ENCODE measurements at places on chromosomes 2 and 18.

DNA sequence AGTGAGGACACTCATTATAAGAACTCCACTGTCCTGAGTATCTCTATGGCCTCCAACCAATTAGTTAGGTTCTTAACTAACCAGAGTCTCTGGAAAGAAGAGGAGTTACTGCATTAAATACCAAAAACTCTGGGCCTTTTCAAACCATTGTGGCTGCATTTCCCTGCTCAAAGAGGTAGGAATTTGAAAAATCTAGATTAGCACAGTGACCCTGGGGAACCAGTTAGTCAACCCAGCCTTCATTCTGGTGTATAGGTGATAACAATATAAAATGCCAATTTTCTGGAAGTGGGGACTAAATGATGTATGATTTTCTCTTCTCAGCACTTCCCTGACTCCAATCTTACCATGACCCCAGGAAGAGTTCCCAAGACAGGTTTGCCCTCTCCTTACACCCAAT, 287.8 kb upstream of the SETBP1 start:
- DNase-seq, result no peak

DNA sequence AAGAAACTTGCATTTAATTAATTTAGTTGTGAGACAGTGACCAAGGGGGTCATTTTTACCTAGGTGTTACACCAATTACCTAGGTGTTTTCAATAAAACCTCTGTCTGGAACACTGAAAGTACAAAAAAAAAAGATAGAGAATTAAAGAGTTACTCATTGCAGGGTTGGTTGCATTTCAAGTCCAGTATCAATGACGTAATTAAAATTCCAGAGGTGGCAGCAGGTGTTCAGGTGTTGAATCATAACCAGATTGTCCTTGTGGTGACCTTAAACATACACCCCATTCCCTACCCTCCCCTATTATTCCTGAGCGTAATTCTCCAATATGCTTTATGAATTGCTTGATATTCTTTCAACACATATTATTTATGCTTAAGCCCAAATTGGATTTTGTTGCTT, 352.0 kb upstream of the SLC8A1 start:
- no peak for DNase-seq

DNA sequence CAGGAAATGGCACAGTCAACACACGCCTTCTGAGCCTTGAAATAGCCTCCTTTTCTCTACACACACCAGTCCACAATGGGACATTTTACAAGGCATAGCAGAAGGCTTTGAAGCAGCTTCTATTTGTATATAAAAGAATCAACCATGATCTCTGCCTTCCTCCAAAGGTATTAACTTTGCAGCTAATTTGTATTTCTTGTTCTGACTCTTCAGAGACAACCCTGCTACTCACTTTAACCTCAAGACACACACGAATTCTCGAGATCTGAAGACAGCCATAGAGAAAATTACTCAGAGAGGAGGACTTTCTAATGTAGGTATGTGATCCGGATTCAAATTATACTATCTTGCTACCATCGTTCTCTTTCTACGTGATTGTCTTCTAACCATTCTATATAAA, 104.6 kb downstream of the VIT start:
- no peak for DNase-seq

DNA sequence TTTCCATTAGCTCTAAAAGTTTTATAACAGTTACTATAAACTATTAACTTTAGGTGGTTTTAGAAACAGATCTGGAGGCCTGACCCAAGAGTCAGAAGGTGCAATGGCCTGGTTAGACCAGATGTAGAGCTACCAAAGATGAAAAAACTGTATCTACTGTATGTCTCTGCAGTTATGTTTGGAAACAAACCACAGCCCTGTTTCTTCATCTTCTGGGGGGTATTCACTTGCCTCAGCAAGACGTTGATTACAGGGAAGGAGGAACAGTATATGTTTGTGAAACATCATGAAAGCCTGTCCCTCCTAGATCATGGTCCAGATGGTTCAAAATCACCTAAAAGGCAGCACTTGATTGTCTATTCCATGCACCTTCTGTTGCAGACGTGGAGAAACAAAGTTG, 220.2 kb downstream of the SUCLG1 start:
- DNase-seq, result no peak

DNA sequence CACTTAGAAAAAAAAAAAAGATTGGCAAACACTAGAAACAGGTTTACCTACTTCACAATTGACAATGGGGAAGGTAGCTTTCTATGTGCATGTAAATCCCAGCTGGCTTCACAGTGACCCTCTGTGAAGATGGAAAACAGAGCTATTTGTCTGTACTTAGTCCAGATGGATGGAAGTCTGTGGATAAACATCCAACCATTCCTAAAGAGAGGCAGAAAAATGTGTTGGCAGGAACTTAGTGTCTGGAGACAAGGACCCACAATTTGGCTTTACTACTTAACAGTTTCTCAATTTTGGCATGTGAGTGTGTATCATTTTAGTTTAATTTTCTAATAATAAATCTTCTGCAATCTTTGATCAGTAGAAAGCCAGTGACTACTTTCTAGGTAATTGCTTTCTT, 154.4 kb downstream of the RAD51AP2 start:
- DNase-seq, result no peak

DNA sequence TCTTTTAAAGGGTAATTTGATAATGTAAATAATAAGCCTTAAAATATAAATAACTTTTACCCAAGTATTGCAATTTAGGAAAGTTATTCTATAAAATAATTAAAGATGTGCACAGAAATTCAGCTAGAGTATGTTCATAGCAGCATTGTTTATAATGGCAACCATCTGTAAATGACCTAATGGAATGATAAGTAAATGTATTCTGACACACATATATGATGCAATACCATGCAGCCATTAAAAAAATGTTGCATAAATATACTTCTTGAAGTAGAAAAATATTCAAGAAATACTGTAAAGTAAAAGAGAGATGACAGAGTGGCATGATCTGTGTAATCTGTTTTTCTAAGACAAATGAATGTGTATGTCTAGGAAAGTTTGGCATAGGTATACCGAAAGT, 545.7 kb downstream of the ZEB2 start:
- no peak for DNase-seq

DNA sequence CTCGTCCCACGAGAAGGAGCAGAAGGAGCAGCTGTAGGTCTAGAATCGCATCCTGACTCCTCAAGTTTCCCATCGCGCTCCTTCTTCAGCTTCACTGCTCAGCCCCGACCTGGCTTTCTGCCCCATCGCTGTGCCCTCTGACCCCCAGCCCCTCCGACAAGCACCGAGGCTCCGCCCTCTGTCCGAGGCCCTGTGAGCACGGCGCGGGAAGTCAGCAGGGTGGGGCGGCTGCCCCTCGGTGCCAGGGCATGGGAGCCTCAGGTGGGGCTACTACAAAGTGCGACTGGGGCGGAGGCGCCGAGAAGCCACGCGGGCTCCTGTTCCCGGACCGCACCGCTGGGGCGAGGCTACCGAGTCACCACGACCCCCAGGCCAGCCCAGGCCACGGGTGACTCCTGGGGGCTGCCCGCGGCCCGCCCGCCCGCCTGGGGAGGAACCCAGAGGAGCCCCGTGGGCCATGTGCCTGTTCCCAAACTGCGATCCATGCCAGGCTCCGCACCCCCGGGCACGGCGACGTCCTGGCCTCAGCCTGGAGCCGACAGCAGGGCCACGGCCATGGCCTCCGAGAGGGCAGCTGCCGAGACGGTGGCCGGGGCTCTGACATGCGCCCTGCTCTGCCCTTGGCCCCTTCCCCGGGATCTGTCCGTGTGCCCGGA, 36.6 kb upstream of the ID2 start:
- no peak for DNase-seq

- no peak for DNase-seq
Observed at GRCh38 chr2:174177316-174177890, 70.9 kb downstream of the OLA1 start.

DNA sequence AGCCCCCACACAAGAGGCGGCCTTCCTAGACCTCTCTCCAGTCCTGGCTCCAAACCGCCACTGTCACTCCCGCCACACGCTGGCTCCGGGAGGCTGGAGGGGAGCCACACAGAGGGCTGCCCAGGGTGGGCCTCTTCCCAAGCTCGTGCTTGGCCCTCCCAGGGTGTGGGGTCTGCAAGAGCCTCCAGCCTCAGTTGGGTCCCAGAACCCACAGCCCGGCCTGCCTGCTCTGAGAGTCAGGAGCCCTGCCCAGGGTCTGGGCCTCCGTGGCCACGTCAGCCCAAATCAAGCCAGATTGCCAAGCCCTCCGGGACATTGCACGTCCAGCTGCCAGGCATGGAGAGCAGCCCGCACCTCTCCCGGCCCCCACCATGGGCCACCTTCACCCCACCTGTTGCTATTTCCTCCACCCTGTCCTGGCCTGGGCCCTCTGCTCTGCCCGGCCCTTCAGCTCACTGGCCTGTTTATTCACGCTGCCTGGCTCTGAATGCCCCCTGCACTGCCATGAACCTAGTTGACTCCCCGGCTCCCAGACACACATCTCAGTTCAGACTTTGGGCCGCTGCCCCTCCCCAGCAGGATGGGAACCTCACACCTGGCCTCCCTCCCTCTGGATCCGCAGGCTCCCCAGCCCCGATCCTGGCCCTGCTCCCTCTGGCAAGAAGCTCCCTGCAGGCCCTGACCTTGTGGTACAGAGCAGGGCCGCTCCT, 61.0 kb downstream of the BIN1 start:
- DNase-seq, result no peak

DNA sequence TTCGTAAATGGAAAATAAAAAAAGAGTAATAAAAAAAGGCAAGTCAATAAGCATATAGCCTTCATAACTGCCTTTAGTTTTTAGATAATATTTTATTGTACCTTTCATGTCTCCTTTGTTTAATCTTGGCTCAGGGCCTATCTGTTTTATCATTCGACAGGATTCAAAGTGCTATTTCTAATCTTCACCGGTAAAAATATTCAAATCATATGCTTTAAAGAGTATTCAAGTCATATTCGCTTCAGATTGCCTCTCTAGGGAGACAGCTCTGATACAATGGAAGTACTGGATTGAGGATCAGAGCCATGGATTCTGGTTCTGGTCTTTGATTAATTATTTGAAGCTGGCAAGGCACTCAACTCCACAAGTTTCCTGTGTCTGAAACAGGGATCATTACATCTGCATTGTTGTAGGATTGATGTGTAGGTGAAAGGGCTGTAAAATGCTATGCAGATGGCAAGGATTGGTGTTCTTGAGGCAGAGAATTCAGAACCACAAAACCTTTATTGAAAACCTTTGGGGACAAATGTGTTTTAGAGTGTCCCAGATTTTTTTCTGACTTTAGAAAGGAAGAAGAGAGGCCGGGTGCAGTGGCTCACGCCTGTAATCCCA, 84.3 kb upstream of the RAPH1 start:
- no peak for DNase-seq

- DNase-seq, result no peak
Observed at GRCh38 chr2:108267101-108267500, 21.6 kb upstream of the SULT1C2 start.

DNA sequence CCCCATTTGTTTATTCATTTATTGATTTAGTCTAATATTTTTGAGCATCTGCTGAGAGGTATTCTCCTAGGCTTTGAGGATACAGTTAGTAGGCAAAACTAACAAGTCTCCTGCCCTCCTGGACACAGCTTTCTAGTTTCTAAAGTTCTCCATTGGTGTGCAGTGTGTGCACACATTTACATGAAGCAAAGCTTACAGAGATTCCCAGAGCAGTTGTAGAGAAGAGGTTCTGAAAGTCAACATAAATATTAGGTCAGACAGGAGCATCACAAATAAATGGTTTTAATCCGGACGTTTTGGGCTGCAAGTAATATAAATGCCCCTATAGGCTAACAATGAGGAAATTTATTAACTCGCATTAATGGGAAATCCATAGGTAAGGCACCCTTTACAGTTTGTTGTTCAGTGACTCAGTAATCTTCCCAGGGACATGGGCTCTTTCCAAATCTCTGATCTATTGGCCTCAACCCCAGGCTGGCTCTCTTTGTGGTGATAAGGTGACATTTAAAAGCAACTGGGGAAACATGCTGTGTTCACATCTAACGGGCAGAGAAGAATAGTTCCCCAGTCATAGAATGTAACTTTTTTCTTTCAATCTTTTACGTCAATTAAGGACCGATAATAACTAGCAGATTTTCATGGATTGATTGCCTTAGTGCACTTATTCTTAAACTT, 407.2 kb downstream of the PTPRM start:
- DNase-seq, result no peak

- no peak for DNase-seq
Observed at GRCh38 chr18:41372046-41372665, 582.9 kb upstream of the PIK3C3 start.

DNA sequence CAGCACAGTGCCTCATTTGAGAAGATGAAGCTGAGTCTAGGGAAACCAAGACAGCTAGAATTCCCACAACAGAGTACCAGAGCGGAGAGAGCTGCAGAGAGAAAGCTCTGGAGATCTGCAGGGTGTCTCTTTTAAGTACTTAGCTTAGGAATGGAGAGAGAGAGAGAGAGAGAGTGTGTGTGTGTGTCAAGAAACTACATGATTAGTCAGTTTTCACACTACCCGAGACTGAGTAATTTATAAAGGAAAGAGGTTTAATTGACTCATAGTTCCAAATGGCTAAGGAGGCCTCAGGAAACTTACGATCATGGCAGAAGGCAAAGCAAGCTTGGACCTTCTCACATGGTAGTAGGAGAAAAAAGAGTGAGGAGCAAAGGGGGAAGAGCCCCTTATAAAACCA, 64.0 kb downstream of the HIBCH start:
- DNase-seq, result no peak

GRCh38 chr2:209596262-209596661, 172.4 kb downstream of the MAP2 start:
- no peak for DNase-seq

DNA sequence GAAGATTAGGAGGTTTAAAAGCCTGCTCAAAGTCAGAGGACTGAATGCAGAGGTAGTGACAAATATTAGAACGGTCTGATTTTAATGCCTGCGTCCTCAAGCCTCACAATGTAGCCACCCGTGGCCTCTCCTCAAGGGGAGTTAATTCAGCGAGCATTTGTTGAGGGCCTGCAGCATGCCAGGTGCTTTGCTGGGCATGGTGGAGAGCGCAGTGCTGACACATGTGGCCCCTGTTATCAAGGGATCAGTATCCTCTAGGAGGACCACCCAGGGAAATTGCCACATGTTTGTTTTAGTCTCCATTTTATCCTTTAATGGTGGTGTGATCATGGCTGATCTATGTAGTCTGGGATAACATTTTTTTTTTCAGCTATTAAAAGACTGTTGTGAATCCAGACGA, 19.2 kb downstream of the PMAIP1 start:
- no peak for DNase-seq

GRCh38 chr2:16736633-16737032, 71.0 kb upstream of the CYRIA start:
- no peak for DNase-seq

DNA sequence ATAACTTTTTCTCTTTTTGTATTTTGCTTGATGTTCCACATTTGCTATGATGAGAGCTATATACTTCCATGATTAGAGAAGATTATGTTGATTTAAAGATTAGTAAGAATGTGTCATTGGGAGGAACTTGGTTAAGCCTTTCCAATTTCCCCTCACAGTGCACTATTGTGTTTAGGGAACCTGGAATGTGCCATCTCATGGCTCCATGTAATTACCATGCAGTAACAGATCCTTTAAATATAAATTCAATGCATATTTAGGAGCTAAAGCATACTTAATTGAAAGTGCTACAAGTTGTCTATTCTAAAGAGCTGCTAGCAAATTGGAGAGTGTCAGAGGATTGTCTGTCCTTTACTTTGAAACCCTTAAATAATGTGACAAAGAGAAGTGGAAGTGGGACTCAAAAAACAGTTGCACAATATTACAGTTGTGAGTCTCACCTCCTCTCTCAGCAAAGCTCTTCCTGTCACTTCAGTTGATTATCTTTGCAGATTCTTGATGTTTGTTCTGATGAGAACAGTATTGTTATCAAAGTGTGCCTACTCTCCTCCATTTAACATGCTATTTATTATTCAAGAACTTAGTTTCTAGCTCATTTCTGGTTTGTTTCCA, 1162.7 kb upstream of the ZEB2 start:
- DNase-seq, result no peak
